NCI-H2227 treated with DMSO at 0.1 percent for 48 hours (cell line): ENCODE measurements at places on chromosomes 6 and 20.

GRCh38 chr20:60101201-60101890 is 143.1 kb downstream of the CDH26 start:
- no peak for DNase-seq

DNA sequence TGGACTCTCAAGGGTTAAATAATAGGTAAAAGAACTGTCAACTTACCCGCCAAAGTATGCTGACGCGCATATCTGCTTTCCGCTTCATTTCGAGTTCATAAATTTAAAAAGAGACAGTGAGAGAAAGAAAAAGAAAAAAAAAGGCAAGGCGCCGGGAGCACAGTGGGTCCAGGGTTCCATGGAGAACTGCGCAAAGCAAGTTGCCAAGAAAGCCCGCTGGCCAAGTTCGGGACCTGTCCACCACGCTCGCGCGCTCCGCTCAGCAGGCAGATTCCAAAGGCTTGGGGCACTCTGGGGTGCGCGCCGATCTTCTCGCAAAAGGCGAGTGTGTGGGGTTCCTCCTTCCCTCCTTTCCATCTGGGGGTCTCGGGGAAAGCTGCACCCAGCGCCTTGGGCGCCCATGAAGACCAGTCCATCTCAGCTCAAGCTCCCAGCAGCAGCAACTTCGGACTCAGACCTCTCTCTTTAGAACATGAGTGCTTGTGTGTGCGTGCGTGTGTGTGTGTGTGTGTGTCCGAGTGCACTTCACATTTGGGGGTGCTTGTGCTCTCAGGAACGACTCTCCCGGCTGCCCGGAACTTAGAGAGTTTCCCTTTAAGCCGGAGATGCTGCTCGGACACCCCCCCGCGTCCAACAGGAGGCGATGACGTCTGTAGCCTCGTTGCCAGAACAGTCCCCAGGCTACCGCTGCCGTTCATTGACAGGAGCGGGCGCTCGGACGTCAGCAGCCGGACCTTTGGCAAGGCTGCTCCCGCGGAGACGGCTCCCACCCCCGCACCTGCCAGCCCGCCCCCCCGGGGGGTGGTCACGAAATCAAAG is 180.0 kb downstream of the TBXT start:
- no peak for DNase-seq

DNA sequence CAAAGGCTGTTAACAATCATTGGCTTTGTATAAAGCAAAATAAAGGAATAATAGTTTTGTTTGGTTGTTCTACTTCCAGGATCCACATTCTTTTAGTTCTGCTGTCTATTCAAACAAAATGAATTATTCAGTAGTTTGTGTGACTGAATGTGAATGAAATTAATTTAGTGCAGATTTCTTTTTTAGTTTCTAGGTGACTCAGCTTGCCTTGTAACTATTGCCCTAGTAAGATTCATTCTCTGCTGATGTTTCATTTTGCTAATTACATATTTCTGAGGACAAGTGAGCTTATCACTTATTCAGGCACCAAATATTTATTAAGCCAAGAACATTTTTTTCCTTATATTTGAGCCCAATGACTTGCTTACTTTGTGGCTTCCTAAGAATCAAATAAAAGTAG is 46.5 kb upstream of the RIPOR2 start:
- DNase-seq, result no peak

- DNase-seq, result no peak
Observed at GRCh38 chr6:34671367-34671766, 25.2 kb downstream of the ILRUN start.

DNA sequence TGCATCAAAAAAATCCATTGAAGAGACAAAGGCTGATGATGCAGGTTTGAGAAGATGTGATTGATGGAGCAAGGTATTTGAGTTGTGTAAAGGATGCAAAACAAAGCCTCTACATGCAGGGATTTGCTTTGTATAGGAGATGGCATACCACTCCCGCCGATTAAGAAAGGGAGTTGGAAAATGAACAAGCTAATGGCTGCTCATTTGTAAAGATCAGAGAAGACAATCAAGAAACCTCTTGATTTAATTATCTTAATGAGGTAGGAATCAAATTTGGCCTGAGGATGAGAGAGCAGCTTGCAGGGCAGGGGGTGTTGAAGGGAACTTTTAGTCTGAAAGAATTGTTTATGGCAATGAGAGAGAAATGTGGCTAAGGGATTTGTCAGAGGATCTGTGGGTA is 448.2 kb upstream of the ADGRB3 start:
- DNase-seq, result no peak

DNA sequence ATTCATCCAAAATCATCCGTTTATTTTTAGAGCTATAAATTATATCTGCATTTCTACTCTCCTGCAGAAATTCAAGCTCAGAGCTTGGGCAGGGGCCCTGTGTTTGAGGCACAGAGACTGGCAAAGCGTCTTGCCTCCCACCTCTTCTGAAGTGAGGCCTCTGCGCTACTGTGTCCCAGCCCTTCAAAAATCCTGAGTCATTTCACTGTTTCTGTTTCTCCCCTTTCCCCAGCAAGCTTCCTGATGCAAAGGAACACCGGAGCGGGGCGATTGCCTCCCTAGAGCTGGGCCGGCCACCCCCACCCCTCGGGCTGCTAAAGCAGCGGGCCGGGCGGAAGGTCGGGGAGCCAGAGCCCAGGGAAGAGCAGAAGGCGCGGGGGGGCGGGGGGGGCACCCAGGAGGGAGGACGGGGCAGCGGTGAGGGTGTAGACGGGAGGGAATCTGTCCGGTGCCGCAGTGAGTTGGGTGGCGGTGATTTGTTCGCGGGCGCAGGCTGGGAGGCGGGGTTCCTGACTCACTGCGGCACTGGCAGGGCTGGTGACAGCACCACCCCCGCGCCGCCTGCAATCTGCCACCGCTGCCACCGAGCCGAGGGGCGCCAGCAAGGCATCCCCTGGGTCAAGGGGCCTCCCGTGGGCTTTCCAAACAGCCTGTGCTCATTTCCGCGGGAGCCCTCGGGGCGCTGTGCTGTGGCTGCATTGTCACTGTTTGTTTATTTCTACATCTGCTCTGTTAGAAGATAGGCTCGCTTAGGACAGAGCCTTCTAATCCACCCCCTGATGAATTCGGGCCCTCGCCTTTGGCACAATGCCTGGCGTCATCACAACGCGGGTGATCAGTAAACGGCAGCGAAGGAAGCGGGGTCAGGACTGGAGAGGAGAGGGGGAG is 46.5 kb upstream of the SNAP25 start:
- DNase-seq, result peak; percentile 49

- no peak for DNase-seq
Observed at GRCh38 chr6:88238901-88239300, 72.8 kb upstream of the CNR1 start.

DNA sequence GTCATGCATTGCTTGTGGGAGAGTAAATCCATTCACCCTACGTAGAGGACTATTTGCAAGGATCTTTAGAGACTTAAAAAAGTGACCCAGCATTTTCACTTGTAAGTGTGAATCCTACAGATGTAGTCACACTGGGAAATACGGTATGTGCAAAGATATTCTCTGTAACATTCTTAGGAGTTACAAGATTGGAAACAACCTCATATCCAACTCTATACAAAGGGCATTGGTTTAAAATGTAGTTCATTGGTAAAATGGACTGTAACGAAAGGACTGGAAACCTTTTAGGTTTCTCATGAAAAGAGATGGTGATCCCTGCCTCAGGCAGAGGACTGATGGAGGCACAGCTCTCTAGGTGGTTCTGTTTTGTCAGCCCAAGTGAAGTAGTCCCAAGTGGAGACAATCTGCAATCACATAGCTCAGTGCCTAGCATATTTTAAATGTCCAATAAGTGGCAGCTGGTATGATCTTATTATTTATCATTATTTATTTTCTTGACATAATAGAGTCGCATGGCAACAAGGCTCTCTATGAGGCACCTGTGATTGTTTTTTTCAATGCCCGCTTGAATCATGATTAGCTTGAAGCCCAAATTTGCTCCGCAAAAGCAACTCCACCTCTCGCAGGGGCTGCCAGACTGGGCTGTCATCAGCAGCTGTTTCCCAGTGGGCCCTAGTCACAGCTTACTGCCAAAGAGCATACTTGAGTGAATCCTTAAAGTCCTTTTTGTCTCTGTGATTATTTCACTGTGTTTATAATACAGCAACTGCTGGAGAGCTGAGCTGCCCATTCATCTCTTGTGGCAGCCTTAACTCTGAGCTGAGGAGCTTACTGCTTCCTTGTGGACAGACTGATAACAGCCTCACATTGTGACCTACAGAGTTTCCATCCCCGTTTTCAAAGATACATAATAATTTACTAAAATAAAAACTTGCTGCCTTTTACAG is 19.8 kb upstream of the ENPP1 start:
- no peak for DNase-seq

DNA sequence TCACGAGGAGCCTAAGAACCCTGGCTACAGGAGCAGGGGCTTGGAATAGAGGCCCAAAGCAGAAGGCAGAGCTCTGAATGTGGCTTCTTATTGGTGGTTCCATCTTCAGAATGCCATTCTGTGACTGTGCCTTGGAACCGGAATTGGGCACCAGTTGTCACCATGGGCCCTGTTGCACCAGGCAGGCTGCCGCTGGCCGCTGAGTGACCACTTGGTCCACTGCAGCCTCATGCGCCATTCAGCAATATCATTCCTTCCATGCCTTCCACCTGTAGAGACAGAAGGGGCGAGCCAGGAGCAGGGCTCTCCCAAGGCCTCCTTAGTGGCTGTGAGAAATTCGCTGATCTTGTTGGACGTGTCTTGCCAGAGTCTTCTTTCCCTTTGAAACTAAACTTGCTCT is 270.3 kb upstream of the CHD6 start:
- no peak for DNase-seq

- DNase-seq, result no peak
Observed at GRCh38 chr20:58497076-58497641, 18.0 kb downstream of the APCDD1L start.

- no peak for DNase-seq
Observed at GRCh38 chr6:41955412-41955811, 13.8 kb upstream of the CCND3 start.

- no peak for DNase-seq
Observed at GRCh38 chr20:59182401-59183044, 18.9 kb downstream of the ZNF831 start.

GRCh38 chr20:63343460-63344445 is 17.4 kb downstream of the CHRNA4 start:
- no peak for DNase-seq

DNA sequence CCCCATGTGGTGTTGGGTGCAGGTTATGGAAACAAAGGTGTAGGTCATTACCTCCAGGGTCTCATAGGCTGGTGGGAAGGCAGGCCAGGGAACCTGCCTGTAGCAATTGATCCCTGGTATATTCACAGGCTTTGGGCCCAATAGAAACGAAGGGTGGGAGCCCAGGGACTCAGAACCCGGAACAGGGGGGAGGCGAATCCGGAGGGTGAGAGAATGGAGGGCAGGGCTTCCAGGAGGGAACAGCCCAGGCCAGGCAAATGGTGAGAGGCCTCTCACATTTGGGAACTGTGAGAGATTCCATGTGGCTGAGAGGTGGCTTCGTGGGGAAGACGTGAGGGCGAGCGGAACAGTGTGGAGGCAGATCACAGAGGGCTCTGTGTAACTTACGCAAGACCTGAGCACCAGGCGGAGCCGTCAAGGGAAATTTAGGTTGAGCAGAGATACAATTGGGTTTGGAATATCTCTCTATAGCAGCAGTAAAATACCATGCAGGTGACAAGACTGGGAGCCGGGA is 267.1 kb downstream of the ERMARD start:
- no peak for DNase-seq

GRCh38 chr6:16694781-16695578 is 66.3 kb downstream of the ATXN1 start:
- no peak for DNase-seq

DNA sequence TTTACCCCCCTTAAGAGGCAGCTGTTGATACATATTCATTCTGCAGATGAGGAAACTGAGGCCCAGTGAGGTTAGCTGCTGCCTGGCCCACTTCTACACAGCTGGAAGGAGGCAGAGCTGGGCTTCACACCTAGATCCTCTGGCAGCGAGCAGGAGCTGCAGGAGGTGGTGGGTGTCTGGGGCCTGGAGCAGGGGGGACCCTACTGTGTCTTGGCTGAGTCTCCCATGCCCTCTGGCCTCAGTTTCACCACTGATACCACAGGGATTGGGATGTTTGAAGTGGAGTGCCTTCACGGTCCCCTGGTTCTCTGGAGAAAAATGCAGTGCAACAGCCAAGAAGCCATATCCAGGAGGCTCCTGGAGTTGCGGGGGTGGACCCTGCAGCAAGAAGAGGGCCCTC is 8.2 kb upstream of the BPIFA2 start:
- no peak for DNase-seq

DNA sequence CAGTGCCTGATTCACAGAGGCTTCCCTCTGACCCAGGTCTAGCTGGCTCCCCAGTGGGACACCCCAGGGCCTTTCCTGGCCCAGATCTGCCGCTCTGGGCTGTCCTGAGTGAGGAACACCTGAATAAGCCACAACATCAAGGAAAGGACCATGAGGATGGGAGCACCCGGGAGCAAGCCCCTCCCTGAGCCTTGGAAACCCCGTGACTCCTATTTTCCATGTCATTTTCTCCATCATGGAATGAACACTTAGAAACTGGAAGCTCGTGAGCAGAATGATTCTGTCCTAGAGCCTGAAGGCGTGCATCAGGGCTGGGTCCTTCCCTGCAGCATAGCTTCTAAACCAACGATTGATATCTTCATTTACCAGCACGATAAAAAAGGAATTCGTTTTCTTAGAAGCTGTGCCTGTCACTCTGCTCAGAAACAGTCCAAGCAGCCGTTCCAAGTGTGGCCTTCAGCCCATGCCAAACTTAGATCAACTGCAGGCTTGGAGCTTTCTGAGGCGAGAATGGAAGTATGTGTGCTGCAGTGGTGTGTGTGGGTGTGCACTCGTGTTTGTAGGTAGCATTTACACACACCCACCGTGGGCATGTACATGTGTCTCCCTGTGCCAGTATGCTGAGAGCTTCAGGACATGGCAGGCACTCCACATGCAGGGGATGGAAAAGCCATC is 83.2 kb upstream of the FOXC1 start:
- no peak for DNase-seq

GRCh38 chr6:151498327-151498726 is 4.5 kb downstream of the CCDC170 start:
- no peak for DNase-seq

- DNase-seq, result peak; percentile 20
Observed at GRCh38 chr6:88982720-88983119, 19.3 kb upstream of the RNGTT start.

- DNase-seq, result no peak
Observed at GRCh38 chr6:16799279-16800193, 38.3 kb upstream of the ATXN1 start.
